ENCODE measurements at places on chromosomes 6 and 20.

DNA sequence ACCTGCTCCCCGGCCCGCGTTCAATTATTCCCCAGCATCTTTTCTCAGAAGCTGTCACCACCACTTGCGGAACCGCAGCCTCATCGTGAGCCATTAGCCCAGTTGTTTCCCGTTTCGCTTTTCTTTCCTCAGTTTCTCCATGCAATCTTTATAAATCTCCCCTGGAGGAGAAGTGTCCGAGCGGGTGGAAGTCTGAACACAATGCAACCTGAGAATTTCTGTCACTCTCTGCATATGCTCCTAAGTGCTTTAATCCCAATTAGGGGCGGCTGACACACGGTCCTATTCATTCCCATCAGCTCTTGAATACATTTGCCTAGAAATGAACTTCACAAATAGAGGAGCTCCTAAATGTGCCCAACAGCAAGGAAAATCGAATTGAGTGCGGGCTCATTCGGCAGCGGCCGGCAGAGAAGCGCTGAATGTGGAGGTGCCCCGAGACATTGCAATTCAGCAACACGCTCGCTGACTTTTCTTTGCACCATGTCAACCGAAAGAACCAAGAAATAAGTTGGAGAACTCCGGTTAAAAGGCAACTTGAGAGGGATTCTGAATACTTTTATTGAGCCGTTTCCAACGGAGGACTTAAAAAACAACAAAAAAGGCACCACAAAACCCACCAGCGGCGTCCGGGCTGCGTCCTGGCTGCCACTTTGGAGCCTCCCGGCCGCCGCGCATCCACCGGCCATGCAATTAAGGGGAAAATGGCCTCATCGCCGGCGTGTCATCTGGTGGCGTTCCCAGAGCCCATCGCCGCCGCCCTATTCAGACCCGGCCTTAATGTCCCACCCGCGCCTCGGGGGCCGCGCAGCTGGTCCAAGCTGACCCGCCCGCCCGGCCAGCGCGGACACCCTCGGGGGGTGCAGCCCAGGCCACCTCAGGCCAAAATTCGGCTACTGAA lies 3.9 kb upstream of the PRDM13 start:
- DNase-seq: no peak

- no peak for DNase-seq
These were observed 131.3 kb downstream of the PLCB4 start for GRCh38 chr20:9200196-9200595.

- DNase-seq: peak; percentile 30
These were observed 66.4 kb downstream of the LY86 start for GRCh38 chr6:6654599-6655575.

DNA sequence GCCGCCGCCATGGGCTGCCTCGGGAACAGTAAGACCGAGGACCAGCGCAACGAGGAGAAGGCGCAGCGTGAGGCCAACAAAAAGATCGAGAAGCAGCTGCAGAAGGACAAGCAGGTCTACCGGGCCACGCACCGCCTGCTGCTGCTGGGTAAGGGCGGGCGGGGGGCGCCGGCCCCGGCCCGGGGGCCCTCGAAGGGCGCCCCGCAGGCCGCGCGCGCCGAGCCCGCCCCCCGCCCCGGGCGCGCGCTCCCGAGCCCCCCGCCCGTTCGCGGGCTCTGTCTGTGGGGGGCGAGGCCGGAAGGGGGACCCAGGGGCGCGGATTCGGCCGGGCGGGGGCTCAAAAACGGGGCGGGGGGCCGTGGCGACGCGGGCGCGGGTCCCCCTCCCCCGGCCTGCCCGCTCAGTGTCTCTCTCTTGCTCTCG lies 39.2 kb downstream of the GNAS start:
- no peak for DNase-seq

GRCh38 chr6:95629551-95629950 lies 52.2 kb downstream of the MANEA start:
- DNase-seq: no peak

GRCh38 chr6:28751963-28752350 lies 171.8 kb downstream of the TRIM27 start:
- DNase-seq: no peak

- no peak for DNase-seq
These were observed 191.4 kb upstream of the FAM83B start for GRCh38 chr6:54655162-54655561.

GRCh38 chr6:20706238-20706938 lies 172.1 kb downstream of the CDKAL1 start:
- DNase-seq: no peak

DNA sequence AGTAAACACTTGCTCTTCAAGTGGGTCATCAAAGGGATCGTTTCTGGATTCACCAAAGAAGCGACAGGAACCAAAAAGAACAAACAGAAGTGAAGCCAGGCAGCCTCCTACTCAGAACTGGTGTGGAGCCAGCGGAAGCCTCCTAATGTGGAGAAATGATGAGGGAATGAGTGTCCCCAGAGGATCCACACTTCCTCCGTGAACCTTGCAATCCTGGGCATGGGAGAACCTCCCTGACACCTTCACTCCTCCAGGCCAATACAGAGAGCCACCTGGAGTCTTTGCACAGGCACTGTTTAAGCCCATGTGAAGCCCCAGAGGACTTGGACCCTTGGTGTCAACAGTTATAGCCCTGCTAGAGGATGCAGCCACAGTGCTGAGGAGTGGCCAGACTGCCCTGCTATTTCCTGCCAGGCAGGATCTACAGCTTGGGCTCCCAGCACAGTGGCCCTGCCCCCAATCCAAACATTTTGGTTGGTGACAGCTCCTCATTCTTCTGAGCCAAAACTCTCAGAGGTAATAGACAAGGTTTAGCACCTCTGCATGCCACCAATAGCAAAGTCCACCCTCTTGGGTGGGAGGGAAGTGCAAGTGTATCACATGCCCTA lies 23.2 kb upstream of the SERINC1 start:
- DNase-seq: no peak

DNA sequence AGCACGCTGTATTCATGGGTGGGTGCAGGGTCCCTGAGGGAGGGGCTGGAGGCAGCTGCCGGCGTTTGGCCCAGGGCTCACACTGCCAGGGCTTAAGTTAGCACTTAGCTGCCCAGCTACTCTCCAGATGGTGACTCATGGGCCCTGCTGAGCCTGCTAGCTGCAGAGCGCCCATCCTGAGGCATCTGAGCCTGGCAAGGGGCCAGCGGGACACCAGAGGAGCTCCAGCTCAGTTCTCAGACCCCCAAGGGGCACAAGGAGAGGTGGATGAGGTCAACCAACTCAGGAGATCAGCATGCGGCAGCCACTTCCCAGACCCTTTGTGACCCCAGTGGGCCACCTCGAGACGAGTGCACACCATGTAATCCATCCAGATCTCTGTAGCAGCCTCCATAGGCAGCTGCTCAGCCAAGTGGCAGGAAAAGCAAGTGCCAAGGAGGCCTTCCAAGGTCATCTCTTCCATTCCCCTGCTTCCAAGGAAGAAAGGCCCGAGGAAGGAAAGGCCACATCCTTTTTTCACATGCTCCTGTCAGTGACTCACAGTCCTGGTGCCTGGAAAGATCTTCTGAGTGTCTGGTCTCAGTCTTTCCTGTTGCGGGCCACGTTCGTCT lies 35.3 kb downstream of the FOXP4 start:
- DNase-seq: no peak

DNA sequence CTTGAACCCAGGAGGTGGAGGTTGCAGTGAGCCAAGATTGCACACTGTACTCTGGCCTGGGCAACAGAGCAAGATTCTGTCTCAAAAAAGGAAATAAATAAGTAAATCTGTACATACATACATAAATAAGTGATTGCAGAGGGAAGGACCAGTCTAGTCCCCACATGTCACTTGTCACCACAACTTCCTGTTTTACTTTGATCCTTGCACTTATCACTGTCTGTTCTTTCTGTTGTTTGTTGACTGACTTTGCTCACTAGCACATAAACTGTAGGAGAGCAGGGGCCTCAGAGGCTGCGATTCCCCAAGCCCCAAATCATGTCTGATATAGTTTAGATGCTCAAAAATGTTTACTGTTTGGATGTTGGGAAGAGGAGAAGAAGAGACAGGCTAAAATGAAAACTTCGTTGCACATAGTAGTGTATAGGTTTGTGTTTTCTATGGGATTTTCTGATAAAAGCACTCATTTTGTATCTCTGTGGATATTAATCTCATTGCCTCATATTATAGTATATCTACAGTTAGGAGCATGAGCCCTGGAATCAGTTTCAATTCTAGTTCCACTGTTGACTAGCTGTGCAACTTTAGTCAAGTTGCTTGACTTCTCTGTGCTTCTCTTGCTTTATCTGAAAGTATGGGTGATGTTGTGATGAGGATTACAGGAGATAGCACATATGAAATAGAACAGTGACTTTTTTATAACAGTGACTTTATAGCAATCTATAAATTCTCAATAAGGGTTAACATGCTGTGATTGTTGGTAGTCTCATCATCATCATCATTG lies 165.0 kb downstream of the TBC1D7 start:
- no peak for DNase-seq

GRCh38 chr6:142254513-142254912 lies 47.3 kb upstream of the ADGRG6 start:
- no peak for DNase-seq

DNA sequence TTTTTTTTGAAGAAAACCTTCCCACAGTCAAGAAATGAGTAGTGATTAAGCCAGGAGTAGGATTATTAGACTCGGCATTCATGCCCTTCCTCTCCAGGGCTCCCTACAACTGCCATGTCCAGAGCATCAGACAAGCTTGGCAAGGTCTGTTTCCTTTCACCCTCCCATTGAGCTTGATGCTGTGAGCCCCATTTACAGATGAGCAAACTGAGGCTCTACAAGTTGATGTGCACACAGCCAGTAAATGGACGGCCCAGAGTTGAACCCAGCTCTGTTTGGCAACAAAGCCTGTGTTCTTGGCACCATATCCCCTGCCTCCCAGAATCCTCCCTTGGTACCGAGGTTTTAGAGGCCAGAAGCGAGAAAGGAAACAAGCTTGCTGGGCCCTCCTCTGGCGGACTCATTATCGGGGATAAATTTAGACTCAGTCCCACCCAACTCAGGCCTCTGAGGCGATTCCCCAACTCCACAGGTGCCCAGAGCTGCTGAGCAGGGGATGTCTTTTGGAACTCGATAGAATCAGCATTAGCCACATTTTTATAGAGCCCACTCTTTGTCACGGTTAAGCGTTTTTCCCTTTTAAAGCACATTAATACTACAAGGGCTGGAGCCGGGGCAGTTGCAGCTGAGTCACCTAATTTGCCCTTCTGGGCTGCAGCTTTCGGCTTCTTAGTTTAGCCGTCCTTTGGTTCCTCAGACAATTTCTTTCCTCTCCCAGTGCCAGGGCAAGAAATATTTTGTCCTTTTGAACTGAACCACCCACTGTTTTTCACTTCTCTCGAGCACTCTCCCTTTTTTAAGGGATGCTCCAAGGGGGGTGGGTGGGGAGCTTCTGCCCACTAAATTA lies 23.0 kb upstream of the NFATC2 start:
- DNase-seq: no peak

DNA sequence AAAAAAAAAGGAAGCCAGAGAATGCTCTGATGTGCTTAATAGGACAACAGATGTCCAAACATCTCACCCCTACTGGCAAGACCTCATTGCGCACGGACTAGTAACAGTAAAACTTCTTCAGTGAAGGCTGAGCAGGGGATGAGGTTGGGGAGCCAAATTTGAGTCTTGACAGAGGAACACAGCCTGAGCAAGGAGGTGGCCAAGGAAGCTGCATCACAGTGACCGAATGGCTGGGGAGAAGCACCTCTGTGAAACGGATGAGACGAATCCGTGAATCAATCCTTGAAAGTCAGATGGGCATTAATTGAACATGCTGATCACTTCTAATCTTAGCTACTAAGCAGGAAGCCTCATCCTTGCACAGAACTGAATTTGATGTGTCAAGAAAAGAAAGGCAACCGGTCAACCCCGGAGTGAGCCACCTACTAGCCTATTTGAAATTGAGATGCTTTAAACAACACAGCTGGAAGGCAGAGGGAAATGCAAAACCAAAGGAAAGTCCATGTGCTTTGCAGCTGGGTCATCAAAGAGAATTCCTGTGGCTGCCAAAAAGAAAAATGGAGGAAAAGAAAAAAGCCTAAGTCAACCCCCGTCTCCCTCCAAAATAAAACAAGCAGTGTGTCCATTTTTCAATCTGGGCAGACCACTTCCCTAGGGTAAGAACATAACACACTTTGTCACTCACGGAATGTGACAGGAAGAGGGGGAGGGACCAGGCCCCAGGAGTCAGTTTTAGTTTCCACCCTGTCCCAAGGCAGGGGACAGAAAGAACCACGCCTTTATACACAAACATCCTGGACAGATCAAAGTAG lies 29.5 kb downstream of the PXDC1 start:
- no peak for DNase-seq

GRCh38 chr6:137625100-137625661 lies 131.0 kb upstream of the OLIG3 start:
- no peak for DNase-seq

DNA sequence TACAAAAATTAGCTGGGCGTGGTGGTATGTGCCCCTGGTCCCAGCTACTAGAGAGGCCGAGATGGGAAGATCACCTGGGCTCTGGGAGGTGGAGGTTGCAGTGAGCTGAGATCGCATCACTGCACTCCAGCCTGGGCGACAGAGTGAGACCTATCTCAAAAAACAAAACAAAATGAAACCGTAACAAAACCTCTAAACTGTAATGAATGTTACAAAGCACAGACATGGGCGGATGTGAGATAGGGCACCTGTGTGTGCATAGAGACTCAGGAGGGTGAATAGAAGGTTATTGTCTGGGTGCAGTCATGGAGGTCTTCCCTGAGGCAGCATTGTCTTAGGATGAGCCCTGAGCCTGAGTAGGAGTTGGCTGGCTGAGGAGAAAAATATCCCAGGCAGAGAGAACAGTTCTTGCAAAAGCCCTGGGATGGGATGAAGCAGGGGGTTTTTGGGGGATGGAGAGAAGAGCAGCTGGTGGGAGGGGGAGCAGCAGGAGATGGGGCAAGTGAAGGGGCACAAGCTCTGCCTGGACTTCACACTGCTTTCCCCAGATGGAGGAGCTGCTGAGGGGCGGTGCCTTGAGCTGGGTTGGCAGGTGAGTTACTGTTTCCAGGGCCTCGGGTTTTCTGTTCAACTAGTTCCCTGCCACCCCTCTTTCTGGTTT lies 5.2 kb downstream of the BCAS4 start:
- no peak for DNase-seq

GRCh38 chr20:37729452-37729851 lies 35.6 kb downstream of the CTNNBL1 start:
- DNase-seq: no peak

GRCh38 chr20:17766226-17766625 lies 66.5 kb downstream of the BANF2 start:
- no peak for DNase-seq

- DNase-seq: no peak
These were observed 298.6 kb downstream of the C6orf118 start for GRCh38 chr6:165010556-165011535.

All from stimulated activated CD8-positive, alpha-beta memory T cell treated with anti-CD3 and anti-CD28 coated beads, Interleukin-15, amount 100 ng/mL, for 48 hours (primary cell).